ENCODE measurements at places on chromosomes 7 and 10.
A peak's percentile ranks its signal among the peaks of the same experiment; 100 is the strongest.

- no peak for DNase-seq
These were observed 14.6 kb downstream of the CHRM2 start for GRCh38 chr7:136883046-136883445.

- DNase-seq, result no peak
These were observed 393.7 kb upstream of the MBL2 start for GRCh38 chr10:53166325-53166724.

- DNase-seq, result no peak
These were observed 50.0 kb upstream of the SHH start for GRCh38 chr7:155862123-155862892.

GRCh38 chr10:29160150-29160617 lies 128.7 kb upstream of the LYZL1 start:
- DNase-seq, result peak; percentile 70

GRCh38 chr7:23183279-23184012 lies 1.6 kb downstream of the NUP42 start:
- no peak for DNase-seq

GRCh38 chr10:1284076-1284475 lies 227.9 kb downstream of the WDR37 start:
- no peak for DNase-seq

DNA sequence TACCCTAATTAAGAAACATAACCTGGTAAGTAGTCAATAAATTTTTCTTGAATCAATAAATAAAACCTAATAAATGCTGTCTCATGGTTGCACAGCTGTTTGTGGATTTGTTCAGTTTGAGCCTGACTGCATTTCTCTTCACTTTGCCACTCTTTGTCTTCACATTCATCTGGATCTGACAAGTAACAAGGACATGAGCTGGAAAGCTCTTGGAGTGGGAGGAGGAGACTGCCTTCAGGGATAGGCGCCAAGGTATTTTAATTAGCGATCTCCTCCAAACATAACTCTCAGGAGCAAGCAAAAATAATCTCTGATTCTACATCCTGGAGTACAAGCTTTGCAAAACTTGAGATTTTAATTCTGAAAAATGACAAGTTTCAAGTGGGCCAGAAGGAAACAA lies 251.0 kb downstream of the BMPER start:
- DNase-seq, result peak; percentile 67

DNA sequence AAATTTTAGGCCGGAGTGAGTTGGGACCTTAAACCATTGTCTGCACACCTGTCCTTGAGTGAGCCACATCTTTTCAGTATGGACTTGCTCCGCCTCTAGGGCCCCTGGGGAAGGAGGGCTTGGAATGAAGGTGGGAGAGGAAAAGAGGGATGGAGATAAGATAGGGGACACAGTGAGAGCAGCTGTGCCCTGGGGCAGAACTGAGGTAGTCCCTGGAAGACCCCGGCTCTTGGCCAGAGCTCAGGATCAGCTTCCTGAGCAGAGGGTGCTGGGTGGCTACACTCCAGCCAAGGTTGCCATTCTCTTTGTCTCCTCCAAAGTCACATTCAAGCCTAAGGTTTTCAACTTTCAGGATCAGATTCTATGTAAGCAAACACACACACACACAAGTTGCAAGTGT lies 82.0 kb downstream of the MKI67 start:
- no peak for DNase-seq

GRCh38 chr7:120272701-120273475 lies at the start of gene KCND2:
TSS of gene KCND2 (plus strand) at chr7:120273175.
- DNase-seq, result no peak

DNA sequence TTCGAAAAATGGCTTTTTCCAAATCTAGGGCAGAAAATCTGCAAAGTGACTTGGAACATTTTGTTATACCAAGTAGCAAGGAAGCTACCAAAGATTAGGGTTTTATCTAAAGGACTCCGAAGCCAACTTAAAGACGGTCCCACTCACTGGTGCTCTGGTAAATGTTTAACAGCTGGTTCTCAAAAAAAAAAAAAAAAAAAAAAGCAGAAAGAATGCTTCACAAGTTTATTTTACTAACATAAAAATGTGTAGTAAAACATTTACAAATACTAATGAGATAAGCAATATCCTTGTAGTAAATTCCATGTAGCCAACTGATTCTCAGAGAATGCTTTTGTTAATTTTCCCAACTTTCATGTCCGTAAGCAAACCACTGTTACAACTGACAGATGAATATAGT lies 38.4 kb downstream of the TAF3 start:
- DNase-seq, result no peak

All from GM04504 (cell line).